Smooth muscle cell of the brain vasculature (primary cell): ENCODE measurements at places on chromosomes 5 and 9.

DNA sequence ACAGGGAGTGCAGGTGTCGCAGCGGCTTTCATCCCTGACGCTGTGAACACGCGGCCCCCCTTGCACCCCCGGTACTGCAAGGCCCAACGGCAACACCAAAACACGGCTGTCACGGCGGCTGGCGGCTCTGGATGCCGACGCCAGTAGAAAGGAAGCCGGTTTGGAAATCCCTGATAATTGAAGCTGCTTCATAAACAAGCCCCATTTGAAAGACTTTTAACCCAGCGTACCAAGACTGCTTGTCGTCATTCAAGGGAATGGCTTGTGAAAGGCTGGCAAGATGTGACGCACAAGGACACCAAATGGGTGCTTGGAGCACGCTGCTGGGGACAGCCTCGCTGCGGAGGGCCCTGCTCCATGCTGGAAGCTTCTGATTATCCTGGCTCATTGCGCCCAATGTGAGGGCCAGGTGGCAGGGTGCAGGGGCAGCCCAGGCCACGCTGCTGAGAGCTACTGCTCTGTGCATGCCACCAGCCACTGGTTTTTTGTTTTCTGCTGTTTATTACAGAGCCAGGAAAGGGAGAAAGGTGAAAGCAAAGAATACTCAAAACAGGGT is 63.1 kb downstream of the GTF3C4 start:
- DNase-seq, result no peak

- DNase-seq, result no peak
These were observed 16.2 kb downstream of the SMIM23 start for GRCh38 chr5:171801839-171802238.

DNA sequence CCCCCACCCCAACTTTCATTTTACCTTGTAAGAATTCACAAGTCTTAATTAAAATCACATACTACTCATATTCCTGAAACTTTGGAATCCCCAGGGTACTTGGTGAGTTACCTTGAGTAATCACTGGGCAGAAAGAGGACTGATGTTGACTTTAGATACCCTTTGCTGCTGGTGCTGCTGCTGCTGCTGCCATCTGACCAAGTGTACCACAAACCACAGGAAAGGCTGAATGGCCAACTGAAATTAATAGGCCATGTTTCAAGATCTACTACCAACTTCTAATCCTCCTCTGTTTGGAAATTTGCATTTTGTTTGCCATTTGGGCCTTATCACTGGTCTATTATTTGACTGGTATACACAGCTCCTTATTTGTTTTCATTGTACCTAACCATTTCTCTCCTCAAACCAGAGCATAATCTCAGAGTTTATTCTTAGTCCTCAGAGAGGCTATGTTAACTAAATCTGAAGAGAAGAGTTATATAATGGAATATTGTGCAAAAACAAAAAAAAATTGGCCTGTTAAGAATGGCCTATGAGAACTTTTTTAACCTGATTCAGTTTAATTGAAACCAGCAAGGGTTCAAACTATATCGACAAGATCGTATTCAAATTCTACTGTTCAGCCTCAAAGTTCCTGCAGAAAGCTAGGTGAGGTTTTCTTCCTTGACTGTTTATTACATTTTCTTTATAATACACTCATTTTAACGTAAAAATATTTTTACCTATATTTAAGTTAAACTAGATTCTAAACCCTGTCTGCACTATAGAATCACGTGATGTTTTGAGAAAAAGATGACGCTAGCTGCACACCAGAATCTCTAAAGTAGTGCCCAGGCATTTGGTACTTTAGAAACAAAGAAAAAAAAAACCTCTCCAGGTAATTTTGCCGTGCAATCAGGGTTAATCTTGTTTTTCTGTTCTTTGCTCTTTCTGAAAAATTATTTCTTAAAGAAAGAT is 13.1 kb downstream of the SELENOP start:
- DNase-seq, result no peak

- no peak for DNase-seq
These were observed 158.6 kb upstream of the SHB start for GRCh38 chr9:38227656-38228055.

DNA sequence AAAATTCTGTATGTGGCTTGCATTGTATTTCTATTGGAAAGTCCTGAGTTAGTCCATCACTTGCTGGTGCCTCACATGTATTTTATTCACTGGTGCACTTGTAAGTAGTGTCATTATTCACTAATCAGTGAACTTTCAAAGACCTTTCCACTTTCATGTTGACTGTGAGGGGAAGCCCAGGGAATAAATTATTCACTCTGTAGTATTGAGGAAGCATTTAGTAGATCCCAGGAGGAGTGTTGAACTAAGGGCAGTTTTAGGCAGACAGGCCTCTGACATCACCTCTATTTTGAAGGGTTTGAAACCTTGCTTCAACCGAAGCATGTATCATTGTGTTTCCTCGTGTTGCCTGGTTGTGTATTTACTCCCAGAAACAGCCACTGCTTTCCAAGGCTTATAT is 705.4 kb upstream of the RIOK2 start:
- DNase-seq, result no peak

DNA sequence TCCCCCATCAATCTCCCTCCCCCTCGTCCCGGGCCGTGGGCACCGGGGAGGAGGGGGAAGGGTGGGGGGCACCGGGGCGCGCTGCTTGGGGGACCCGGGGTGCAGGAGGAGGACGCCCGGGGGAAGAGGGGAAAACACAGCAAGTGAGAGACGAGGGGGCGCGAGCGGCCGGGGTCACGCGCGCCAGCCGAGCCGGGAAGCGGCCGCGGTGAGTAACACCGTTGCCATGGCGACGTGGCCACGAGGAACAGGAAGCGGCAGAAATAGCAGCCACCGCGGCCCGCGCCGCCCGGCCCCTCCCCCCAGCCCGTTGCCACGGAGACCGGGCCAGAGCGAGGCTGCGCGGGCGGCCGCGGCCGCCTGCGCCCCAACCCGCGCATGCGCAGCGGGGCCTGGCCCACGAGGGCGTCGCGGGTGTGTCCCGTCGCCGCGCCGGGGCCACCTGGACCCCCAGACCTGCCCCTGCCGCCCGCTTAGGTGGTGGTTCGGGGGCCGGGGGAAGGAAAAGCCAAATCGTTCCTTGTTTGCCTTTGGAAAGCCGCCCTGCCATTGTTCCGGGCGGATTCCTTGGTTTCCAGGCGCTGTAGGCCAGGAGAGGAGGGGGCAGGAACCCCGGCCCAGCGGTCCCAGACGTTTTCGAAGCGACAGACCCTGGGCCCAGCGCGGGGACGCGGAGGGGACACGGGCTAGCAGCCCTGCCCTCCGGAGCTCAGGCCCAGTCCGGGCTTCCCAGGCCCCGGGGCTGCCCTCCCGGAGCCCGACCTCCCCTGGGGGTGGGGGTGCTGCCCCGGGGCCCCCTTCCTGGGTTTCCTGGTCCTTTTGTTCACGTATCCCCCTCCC is 207.1 kb downstream of the C9orf50 start:
- DNase-seq, result peak; percentile 89
